ENCODE measurements at places on chromosomes 4 and X.

DNA sequence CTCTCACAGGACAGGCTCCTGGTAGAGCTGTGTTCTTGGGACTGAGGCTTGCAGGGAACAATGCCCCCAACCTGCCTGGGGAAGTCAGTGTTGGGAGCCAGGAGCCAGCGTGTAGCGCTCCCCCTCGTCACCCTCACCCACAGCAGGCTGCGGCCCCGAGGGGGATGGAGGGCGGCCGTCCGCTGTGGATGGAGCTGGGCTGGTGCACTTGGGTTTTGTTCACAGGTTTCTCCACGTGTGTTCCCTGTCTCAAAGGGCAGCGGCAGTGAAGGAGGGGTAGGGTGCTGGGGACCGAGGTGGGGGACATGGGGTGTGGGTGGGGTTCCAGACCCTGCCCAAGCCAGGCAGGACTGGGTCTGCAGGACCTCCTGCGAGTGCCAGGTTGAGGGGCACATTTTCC lies 69.1 kb downstream of the RGS12 start:
- no peak for DNase-seq

DNA sequence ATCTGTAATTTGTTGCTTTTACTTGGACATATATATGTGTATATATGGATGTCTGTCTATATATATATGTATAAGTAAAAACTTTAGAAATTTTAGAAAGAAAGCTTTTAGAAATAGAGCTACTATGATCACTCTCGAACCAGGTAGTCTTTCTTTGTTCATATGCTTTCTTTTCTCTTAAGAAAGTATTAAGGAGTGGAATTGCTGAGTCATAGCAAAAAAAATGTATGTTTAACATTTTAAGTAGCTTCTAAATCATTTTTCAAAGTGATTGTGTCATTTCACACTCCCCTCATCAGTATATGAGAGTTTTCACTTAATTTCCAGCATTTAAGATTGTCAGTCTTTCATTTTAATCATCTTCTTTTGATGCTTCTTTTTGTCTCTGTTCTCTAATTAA lies 447.9 kb upstream of the TECRL start:
- no peak for DNase-seq

DNA sequence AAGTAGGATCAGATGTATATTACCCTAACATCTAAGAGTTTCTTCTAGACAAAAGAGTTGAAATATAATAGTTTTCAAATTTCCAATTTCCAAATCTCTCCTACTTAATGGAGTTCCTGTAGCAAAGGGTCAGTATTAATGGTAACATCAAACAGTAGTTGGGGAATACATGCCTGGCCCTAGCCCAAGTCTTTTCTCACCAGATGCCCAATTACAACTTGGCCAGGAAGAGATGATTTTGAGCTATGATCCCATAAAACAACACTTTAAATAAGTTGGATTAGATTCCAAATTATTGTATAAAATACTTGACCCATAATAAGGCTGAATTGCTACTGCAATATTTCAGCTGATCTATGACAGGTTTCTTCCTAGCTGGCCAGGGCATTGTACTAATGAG lies 59.9 kb downstream of the MBNL3 start:
- DNase-seq, result no peak

- DNase-seq, result no peak
These were observed 84.3 kb upstream of the TMEM150C start for GRCh38 chr4:82645936-82646565.

- DNase-seq, result no peak
These were observed 89.0 kb upstream of the BMPR1B start for GRCh38 chr4:94668724-94669123.

- no peak for DNase-seq
These were observed 217.4 kb upstream of the AADAT start for GRCh38 chr4:170307182-170307581.

- DNase-seq, result no peak
These were observed 11.0 kb downstream of the CUL4B start for GRCh38 chrX:120549483-120550452.

DNA sequence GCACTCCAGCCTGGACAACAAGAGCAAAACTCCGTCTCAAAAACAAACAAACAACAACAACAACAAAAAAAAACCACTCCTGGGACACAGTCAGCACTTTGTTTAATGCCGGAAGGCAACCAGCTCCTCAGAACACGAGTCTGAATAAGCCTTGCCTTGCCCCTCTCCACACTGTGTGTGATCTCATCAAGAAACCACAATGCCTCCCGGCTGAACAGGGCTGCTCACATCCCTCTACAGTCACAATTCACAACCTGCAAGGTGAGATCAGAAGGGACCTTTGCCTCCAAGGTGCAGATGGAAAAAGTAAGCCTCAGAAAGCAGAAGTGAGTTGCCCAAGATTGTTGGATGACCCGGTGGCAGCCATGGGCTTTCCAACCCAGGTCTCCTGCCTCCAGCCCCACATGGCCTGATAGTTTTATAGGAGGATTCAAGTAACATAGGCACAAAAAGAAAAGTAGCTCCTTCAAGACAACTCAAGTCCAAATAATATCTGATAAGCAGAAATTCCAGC lies 80.8 kb downstream of the JAKMIP1 start:
- no peak for DNase-seq

DNA sequence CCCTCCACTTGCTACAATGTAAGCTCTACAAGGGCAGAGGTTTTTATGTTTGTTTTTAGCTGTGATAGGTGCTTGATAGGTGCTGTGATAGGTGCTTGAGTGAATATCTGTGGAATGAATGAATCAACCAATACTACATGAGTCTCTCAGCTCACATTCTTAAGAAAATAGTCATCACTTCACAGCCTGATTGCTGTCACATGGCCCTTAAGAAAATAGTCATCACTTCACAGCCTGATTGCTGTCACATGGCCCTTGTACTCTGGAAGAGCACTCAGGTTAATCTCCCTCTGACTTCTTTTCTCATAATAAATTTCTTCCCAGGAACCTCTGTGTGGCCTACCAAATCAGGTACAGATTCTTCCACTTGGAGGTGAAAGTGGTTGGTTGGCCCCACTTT lies 335.2 kb downstream of the TENM3 start:
- DNase-seq, result no peak

DNA sequence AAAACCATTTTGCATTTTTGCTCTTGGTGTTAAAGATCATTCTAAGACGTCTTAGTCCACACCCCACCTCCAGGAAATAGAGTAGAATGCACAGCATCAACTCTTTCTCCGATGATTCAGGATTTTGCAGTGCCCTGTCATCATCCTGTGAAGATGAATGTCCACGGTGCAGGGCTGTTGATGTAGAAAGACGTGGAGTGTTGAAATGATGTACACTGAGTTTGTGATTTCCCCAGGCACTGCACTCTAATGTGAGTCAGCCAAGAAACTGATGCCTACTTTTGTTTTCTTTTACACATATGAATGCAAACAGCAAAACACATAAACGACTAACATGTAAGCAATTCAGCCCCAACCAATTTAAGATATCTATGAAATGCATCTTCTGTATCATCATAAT lies 10.5 kb downstream of the LGI2 start:
- DNase-seq, result no peak

DNA sequence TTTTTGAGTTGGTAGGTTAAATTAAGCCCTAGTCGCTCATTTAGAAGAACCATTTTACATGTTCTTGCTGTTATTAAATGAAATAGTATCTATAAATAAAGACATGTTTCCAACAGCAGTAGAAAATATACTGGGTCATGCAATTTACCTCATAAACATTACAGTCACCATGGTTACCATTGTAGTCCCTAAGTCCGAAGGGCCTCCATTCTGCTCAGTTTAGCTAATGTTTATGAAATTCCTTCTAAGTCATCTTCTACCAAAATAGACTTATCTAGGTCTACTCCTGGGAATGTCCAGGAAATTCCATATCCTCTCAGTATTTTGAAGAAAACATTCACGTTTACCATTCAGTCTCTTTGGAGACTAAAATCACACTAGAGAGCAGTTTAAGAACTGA lies 292.5 kb upstream of the DCAF8L1 start:
- DNase-seq, result no peak

DNA sequence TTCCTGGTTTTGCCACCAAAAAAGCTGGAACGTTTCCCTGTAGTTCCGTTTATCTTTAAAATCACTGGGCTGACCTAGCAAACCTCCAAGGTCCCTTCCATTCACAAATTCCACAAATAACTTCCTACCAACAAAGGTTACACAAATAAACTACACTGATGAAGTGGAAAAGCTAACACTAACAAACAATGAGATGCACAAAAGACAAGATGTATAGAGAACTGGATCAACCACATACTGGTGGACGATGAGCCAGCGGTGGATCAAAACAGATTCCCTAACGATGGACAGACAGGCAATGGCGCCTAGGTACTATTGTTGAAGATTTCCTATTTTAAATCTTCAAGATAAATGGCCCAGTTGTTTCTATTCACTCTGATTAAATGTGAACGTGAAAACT lies 15.5 kb downstream of the AFAP1 start:
- DNase-seq, result no peak

DNA sequence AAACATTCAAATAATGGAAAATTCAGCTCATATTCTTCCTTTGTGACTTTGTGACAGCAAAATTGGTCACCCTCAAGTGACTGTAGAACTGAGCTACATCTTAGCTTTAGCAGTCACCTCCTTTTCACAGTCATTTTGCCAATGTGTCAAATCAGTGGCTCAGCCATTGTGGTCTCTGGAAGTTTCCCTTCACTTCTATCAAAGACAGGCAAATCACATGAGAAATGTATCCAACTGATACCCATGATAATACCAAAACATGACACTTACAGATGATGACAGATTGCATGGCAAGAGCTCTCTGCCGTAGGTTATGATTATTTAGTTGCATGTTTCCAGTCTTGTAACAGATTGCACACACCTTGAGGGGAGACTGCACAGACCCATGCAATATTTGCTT lies 549.8 kb upstream of the MAGEB2 start:
- DNase-seq, result no peak

DNA sequence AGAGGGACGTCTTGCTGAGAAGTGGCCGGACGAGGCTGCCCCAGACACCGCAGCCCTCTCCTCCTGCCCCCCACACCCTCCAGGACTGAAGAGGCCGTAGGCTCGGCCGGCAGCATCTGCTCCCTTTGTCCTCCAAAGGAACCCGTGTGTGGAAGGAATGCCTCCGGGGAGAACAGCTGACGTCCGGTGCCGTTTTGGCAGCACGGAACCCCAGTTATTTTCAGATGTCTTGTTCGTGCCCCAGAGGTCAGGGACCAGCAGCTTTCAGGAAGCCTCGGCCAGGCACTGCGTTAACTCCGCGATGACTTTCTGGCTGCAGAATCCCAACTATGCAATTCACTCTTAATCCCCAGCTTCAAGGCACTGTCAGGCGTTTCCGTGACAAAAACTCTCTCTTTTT lies 10.9 kb upstream of the PPP2R3B start:
- DNase-seq, result no peak

DNA sequence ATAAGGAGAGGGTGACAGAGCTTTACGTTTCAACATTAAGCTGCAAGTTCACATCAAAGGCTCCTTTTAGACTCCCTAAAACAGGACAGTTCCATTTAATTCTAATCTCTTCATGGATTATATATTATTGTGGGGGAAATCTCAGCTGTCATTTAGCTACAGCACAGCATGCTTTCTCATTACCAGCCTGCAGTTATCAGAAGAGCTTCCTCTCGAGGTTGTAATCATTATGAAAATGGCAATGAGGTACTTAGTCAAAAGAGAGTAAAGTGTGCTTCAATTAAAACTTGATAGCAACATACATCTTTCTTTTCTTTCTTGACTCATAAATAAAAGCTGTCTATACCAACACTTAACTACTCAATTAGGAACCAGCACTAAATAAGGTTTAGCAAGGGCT lies 896.8 kb downstream of the ADGRL3 start:
- DNase-seq, result no peak

- no peak for DNase-seq
These were observed 16.5 kb upstream of the VAMP7 start for GRCh38 chrX:155864655-155865054.

GRCh38 chr4:99998062-99998867 lies 48.2 kb upstream of the H2AZ1 start:
- DNase-seq, result no peak

GRCh38 chr4:65391814-65392213 lies 278.5 kb downstream of the EPHA5 start:
- DNase-seq, result no peak

DNA sequence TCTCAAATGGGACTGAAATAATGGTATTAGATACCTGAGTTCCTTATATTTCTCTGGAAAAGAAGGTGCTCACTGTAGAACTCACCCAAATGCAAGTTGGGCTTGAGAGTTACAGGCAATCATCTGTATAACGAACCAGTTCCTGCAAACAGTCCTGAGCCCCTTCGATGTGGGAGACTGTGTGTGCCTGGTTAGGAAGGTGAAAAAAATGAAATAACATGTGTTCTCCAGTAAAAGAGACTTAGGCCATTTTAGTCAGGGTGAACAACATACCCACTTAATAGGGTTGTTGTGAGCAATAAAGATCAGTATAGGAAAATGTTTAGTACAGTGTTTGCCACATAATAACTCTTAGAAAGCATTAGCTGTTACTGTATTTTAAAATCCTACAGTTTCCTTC lies 23.4 kb downstream of the STIM2 start:
- no peak for DNase-seq

- DNase-seq, result no peak
These were observed 57.2 kb downstream of the IRF2 start for GRCh38 chr4:184416913-184417734.

DNA sequence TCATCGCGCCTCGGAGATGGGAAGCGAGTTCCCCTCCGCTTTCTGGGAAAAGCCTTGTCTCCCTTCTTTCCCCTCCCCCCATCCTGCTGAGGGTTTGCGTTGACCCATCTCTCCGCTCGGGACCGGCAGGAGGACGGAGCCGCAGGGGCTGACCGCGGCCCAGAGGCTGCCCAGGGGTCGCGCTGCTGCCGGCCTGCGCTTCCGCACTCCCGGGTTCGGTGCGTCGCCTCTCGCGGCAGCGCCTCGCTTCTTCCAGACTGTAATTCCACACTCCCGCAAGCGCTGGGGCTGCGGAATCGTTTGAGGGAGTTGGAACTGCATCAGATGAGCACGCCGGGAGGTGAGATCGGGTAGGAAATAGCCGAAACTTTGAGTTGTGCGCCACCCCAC lies 88.3 kb downstream of the BCOR start:
- no peak for DNase-seq

DNA sequence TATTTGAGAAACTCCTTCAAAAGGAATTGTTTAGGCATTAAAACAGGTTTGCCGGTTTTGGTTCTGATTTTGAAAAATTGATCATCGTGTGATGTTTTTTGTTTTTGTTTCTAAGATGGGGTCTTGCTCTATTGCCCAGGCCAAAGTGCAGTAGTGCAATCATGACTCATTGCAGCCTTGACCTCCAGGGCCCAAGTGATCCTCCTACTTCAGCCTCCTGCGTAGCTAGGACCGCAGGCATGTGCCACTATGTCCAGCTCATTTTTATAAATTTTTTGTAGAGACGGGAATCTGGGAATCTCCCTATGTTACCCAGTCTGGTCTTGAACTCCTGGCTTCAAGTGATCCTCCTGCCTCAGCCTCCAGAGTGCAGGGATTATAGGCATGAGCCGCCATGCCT lies 35.0 kb downstream of the CLCN3 start:
- DNase-seq, result no peak

- DNase-seq, result no peak
These were observed 41.5 kb upstream of the HPRT1 start for GRCh38 chrX:134418317-134419113.
